ENCODE measurements at places on chromosomes 16 and 17. TPM values are rescaled to one million over a fixed set of nuclear protein-coding genes. Genes with fewer than 3 reads are reported as not detected.

GRCh38 chr17:73984941-73985340, 218.5 kb upstream of the RPL38 start:
- no peak overlapping the region for H3K4me3 ChIP-seq
- H3K27me3 ChIP-seq = no peaks in the 10 kb centered on the region

GRCh38 chr17:31645351-31645750, 213.7 kb downstream of the COPRS start:
- no peak for DNase-seq
- no peaks in the 10 kb centered on the region for H3K27me3 ChIP-seq
- H3K27ac ChIP-seq = no peak overlapping the region
- no peaks in the 10 kb centered on the region for H3K4me1 ChIP-seq
- H3K36me3 ChIP-seq = no peaks in the 10 kb centered on the region
- no peak overlapping the region for H3K4me3 ChIP-seq

GRCh38 chr17:74192950-74193781, 10.3 kb upstream of the RPL38 start:
- no peak for DNase-seq
- H3K27ac ChIP-seq = no peak overlapping the region
- no peak overlapping the region for H3K4me3 ChIP-seq
- no peaks in the 10 kb centered on the region for H3K4me1 ChIP-seq

DNA sequence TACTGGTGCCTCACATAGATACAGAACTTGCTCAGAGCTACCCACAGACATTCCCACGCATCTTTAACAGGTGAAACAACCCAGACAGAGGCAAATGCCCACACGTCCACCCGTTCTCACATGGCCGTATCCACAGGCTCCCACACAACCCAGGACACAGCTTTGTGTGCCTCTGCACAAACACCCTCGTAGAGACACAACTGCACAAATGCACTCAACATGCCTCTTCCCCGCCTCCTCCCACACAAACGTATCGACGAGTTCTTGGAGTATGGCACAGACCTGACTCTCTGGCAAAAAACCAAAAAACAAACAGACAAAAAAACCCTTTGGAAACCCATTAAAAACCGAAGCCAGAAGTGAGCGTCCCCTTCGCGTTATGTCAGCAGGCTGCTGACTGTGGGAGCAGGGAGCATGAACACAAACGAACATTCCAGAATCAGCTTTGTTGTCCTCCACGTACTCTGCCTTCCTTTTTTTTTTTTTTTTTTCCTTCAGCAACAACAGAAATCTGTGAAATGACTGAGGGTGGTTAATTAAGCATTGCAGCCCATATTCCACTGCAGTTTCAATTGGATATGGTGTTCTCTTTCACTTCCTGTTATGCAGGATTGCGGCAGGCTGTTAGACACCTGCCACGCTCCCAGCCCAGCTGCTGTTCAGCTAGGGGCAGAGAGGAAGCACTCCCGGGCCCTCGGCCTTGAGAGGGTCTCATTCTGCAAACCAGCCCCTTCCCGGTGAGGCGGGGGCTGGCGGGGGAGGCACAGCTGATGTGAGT, 313.7 kb downstream of the MAF start:
- peak overlapping the region; percentile 24 for H3K4me3 ChIP-seq
- no peaks in the 10 kb centered on the region for H3K36me3 ChIP-seq
- no peaks in the 10 kb centered on the region for H3K27me3 ChIP-seq
- H3K4me1 ChIP-seq = peaks cover 33% of the 10 kb centered on the region

DNA sequence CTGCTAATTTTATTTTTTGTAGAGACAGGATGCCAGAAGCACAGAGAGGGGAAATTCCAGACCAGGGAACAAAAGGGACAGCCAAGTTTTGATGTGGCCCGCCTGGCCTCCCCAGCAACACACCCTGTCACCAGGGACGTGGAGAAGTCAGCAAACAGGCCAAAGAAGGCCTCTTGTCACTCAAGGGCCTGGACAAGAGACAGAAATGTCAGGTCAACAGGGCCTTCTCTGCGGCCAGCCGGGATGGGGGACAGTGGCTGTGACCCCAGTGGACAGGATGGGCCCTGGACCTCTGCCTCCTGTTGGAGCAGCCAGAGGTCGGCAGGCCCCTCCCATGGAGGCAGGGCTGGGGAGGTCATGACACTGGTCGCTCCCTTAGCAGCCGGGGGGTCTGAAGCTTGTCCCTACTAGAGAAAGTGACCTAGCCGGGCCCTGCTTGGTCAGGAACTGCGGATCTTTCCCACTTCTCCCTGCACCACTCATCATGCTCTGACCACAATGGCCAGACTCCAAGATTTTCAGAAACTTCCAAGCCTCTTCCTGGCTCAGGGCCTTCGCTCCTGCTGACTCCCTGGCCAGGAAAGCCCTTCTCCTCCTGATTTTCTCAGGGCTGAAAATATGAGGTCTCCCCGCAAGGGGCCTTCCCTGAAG, 9.2 kb upstream of the TVP23A start:
- no peaks in the 10 kb centered on the region for H3K36me3 ChIP-seq
- H3K4me1 ChIP-seq = no peaks in the 10 kb centered on the region
- no peak overlapping the region for H3K27ac ChIP-seq
- no peak for DNase-seq

DNA sequence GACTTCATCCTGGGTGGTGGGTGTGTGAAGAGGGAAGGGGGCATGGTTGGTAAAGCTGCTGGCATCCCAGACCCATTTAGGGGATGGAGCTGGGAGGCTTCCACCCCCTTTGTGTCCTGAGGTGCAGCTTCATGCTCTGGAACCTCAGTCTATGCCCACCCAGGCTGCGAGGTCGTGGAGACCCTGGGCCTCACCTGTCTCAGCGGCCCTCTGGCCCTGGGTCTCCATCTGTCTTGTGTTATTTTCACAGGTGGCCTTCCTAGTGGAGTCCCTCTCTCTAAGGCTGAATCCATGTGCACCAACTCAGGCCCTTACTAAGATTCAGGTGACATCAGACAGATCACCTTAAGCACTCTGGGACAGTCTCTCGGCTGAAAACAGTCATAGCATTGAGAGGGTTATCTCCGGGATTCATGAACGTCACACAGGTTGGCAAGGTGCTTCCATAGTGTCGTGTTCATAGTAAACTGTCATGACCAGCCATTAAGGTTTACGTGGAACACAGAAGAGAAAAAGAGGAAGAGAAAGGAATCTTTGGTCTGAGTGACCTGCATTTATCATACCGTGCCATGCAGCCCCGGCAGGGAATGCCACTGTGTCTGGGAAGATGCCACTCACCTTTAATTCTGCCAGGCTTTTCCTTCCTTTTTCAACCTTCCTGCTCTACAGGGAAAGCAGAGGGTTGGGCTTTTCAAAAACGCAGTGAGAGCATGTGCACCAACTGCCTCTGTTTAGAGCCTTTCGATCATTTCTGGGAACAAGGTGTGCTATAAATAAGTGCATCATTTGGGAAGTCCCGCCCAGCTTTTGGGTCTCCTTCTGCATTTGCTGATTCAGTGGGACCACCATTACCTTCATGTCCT, 4.5 kb upstream of the FOXL1 start:
- no peak overlapping the region for H3K4me3 ChIP-seq
- peaks cover 15% of the 10 kb centered on the region for H3K27me3 ChIP-seq
- H3K36me3 ChIP-seq = no peaks in the 10 kb centered on the region
- no peaks in the 10 kb centered on the region for H3K4me1 ChIP-seq

- no peak overlapping the region for H3K27ac ChIP-seq
These were observed 5.4 kb downstream of the HEATR3 start for GRCh38 chr16:50071075-50071671.

- H3K4me1 ChIP-seq = no peaks in the 10 kb centered on the region
- H3K27ac ChIP-seq = no peak overlapping the region
- H3K4me3 ChIP-seq = no peak overlapping the region
- DNase-seq = no peak
- no peaks in the 10 kb centered on the region for H3K27me3 ChIP-seq
These were observed 269.9 kb downstream of the SHISA9 start for GRCh38 chr16:13171313-13171712.

- no peaks in the 10 kb centered on the region for H3K36me3 ChIP-seq
- no peak overlapping the region for H3K27ac ChIP-seq
- H3K27me3 ChIP-seq = no peaks in the 10 kb centered on the region
- H3K4me1 ChIP-seq = no peaks in the 10 kb centered on the region
These were observed 1299.0 kb downstream of the CDH11 start for GRCh38 chr16:63822818-63823217.

DNA sequence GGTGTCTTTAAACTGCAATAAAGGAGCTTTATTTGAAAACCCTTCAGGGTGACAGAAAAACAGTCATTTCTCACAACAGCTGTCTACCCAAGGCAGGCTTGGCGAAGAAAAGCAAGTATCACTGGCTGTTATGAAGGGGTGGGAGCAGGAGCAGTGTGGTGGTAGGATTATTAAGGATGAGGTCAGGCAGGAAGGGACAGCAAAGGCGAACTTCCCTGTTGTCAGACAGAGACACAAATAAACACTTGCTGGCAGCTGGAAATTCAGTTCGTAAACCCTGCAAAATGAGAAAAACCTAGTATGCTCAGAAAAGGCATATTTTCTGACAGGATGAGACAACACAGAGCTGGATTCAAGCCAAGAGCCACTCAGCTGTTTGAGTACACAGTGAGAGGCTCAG, 416.3 kb upstream of the CDH5 start:
- H3K27me3 ChIP-seq = no peaks in the 10 kb centered on the region
- H3K27ac ChIP-seq = no peak overlapping the region
- no peak for DNase-seq
- H3K36me3 ChIP-seq = no peaks in the 10 kb centered on the region

DNA sequence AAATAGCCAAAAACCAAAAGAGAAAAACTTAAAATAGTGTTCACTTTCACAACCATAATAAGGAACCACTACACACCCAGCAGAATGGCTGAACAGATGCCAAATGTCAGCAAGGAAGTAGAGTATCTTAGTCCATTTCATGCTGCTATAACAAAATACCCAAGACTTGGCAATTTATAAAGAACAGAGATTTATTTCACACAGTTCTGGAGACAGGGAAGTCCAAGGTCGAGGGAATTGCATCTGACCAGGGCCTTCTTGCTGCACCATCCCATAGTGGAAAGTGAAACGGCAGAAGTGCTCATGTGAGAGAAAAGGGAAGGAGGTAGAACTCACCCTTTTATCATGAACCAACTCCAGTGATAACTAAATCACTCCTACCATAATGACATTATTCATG, 33.8 kb upstream of the CCL22 start:
- no peak overlapping the region for H3K4me3 ChIP-seq
- H3K4me1 ChIP-seq = no peaks in the 10 kb centered on the region
- DNase-seq = no peak
- H3K36me3 ChIP-seq = no peaks in the 10 kb centered on the region
- no peak overlapping the region for H3K27ac ChIP-seq
- H3K27me3 ChIP-seq = no peaks in the 10 kb centered on the region

DNA sequence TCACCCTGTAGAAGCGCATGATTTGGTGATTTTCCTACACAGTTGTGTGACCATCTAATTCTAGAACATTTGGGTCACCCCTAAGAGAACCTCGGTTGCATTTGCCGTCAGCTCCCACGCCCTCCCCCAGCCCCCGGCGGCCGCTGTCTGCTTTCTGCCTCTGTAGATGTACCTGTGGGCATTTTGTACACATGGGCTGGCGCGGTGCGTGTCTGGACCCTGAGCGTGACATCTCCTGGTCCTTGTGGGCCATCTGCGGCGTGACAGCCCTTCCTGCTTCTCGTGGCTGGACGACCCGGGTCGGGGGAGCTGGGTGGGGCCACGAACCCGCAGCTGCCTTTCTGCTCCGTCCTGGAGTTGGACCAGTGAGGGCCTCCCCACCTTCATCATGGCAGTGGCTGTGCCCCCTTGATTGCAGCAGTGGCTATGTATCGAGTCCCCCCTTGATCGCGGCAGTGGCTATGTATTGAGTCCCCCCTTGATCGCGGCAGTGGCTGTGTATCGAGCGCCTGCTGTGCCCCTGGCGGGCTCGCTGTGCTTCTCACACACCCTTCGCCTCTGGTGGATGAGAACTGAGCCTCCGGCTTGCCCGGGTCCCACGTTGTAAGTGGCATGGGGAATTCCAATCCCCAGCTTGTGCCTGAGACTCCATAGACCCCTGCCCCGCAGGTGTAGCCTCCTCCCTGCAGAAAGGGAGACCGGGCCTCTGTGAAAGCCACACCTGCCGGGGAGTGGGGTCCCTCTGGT, 24.1 kb downstream of the GSE1 start:
- H3K36me3 ChIP-seq = no peaks in the 10 kb centered on the region
- no peak overlapping the region for H3K4me3 ChIP-seq
- H3K27me3 ChIP-seq = no peaks in the 10 kb centered on the region
- no peak for DNase-seq

- no peaks in the 10 kb centered on the region for H3K27me3 ChIP-seq
- H3K4me1 ChIP-seq = peaks cover 10% of the 10 kb centered on the region
- no peak for DNase-seq
- H3K36me3 ChIP-seq = no peaks in the 10 kb centered on the region
- no peak overlapping the region for H3K4me3 ChIP-seq
- H3K27ac ChIP-seq = no peak overlapping the region
These were observed 165.8 kb upstream of the AXIN2 start for GRCh38 chr17:65727246-65727645.

DNA sequence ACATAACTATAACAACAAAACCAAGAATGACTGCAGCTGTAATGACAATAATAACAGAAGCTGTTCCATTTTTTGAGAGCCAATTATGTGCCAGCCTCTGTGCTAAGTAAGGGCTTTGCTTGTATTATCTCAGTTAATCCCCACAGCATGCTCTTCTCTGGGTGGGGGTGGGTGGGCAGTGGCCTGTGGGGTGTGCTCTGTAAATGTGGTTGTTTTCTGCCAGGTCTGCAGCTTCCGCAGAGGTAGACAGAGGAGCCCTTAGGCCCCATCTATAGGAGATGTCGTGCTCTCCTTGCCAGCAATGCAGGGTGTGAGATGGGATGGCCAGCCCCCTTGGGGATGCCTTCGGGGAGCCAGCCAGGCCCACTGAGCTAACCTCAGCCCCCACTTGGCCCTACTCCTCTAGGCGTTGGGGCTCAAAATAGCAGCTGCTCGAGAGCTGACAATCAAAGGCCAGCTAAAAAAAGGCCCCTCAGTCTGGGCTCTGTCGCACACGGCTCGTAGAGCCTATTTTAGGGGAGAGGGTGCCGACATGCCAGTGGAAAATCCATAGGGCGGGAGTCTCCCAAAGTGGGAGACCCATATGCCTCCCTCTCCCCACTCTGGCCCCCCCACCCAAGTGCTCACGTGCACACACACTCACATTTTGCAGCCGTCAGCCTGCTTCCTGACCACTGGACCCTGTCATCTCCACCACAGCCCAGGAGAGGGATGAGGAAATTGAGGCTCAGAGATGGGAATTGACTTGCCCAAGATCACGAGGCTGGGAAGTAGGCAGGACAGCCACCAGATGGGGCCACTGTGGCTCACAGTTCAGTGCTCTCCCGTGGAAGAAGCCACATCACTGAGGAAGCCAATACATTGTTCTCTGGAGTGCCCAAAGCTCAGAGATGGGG, 15.8 kb downstream of the CDH16 start:
- no peaks in the 10 kb centered on the region for H3K27me3 ChIP-seq
- H3K4me1 ChIP-seq = peaks cover 12% of the 10 kb centered on the region
- DNase-seq = no peak
- H3K36me3 ChIP-seq = no peaks in the 10 kb centered on the region

- H3K4me3 ChIP-seq = no peak overlapping the region
- no peak overlapping the region for H3K27ac ChIP-seq
- no peaks in the 10 kb centered on the region for H3K27me3 ChIP-seq
- no peaks in the 10 kb centered on the region for H3K4me1 ChIP-seq
These were observed 66.2 kb downstream of the GOSR1 start for GRCh38 chr17:30543456-30543855.

The CBX4 gene
- 116 TPM for total RNA-seq

The NOS2 gene
- total RNA-seq = 0.16 TPM

The MYH1 gene
- not detected for total RNA-seq

The PLLP gene
- 8.4 TPM for total RNA-seq

The PIK3R5 gene
- 77.6 TPM for total RNA-seq

The UTP4 gene
- total RNA-seq = 56.5 TPM

The C17orf78 gene
- total RNA-seq = not detected

The ZNF597 gene
- 3.8 TPM for total RNA-seq

The SLC4A1 gene
- total RNA-seq = not detected

All from naive thymus-derived CD4-positive, alpha-beta T cell (primary cell).